COLO829 (cell line): ENCODE measurements at places on chromosomes 6 and 20.

GRCh38 chr6:2183246-2183645 is 62.2 kb downstream of the GMDS start:
- DNase-seq, result no peak

- DNase-seq, result no peak
Observed at GRCh38 chr6:137159912-137160311, 13.5 kb downstream of the IL22RA2 start.

DNA sequence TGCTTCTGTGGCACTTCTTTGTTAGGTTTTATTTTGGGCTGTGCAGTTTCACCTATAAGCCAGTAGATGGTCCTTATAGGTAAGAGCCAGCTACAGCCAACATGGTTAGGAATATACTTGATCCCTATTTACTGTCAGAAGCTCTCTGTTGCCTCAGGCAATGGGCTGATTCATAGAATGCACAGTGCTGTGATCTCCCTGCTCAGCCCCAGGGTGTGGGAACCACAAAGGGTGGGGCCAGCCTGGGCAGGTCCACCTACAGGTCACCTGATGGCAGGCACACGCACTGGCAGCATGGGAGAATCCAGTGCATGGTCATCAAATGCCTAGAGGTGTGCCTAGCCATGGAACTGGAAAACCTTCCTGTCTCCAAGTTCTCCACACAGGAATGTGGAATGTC is 191.9 kb downstream of the MOXD1 start:
- no peak for DNase-seq

- no peak for DNase-seq
Observed at GRCh38 chr6:16722630-16723029, 38.6 kb downstream of the ATXN1 start.

GRCh38 chr6:80610846-80611245 is 504.4 kb downstream of the BCKDHB start:
- no peak for DNase-seq
